Globus pallidus (tissue), 1 donor: ENCODE measurements at places on chromosomes 16 and 17.

GRCh38 chr17:76940738-76941350 lies 72.6 kb downstream of the MGAT5B start:
- no peak for DNase-seq

GRCh38 chr16:81917375-81917774 lies 93.9 kb downstream of the SDR42E1 start:
- DNase-seq = no peak

DNA sequence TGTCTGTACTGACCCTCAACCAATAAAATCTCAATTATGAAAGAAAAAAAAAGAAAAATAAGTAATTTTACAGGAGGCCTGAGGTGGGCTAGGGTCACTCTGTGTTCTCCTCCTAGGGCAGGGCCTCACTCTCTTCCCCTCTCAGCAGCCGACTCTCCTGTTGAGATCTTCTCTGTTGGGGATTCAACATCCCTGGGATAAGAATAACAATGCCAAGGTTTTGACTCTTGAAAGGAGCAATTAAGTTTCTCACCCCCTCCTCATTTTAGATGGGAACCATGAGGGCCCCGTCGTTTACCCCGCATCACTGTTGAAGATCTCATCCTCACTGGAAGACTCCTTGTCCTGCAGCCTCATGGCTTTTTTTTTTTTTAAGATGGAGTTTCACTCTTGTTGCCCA lies 21.5 kb upstream of the BRCA1 start:
- DNase-seq = no peak

- DNase-seq = peak; percentile 75
These were observed 889 bp upstream of the ZNF423 start for GRCh38 chr16:49856672-49857330.

DNA sequence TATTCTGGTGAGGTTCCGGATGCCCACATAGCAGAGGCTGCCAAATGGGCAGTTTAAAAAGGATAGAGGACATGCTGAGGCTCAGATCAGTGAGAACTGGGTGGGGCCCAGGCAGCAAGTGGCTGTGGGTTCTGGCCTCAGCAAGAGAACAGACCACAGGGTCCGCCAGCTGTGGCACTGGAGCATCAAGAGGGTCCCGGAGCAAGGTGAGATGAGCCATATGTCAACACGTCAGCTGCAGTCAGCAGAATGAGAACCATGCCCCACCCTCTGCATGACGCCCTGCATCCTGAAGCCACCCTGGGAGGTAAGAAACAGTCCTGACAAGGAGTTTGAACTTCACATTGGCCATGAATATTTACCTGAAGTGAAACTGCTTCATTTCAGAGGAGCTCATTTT lies 20.1 kb upstream of the CCL5 start:
- DNase-seq = no peak

DNA sequence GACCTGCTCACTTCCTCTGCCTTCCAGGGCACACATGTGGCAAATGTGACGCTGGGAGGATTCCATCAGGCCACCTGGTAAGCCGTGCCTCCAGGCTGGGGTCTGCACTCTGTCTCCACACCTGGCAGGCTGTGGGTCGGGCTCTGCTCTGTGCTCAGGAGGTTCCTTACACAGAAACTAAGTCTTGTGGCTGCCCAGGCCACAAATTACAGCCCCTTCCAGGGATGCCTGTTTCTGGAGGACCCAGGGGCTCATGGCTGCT lies 58.2 kb downstream of the RMI2 start:
- no peak for DNase-seq

DNA sequence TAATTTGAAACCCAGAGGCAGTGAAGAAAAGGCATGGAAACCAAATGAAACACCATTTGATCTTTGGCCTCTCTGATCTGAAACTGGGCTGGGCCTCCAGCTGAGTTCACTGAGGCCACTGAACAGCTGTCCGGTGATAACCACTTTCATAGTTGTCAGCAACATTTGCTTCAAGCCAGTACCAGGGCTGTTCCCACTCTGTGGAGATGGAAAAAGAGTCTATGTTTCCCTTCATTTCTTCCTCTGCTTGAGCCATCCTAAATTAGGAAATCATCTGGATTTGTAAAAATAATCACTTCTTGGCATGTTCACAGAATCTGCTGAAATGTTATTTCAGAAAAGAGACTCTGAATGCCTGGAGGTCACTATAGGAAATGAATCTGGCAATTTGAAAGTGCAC lies 119.3 kb downstream of the STX8 start:
- DNase-seq = no peak

DNA sequence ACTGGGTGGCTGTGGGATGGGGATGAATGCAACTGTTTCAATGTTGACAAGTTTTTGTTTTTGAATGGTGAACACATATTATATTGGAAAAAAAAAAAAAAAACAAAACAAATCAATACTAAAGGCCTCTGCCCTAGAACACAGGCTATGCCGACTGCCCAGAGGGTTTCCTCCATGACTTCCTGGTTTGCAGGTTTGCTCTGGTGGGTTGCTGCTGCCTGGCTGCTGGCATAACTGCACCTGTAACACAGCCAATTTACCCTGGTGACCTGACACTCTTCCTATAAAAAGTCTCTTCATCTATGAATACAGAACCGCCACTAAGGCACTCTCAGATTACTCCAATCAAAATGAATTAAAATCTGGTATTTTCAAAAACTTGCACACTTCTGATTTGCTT lies 10.4 kb downstream of the GLYR1 start:
- no peak for DNase-seq

DNA sequence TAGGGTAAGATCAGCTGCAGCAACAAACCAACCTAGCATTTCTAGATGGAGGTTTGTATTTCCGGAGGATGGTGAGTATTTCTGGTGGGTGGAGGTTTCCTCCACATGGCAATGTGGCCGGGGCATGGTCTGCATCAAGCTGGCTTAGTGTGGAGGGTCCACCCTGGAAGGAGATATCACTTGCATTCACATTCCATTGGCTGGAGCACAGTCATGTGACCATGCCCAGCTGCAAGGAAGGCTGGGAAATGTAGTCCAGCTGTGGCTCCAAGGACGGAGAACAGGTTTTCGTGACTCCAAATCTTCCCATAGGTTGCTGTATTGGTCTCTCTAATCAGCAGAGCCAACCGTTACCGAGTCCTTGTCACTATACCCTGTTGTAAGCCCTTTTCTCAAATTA lies 68.7 kb downstream of the RAI1 start:
- DNase-seq = peak; percentile 85

GRCh38 chr16:17259751-17260270 lies 210.9 kb downstream of the XYLT1 start:
- no peak for DNase-seq
